ENCODE measurements at places on chromosomes 11 and 22.

DNA sequence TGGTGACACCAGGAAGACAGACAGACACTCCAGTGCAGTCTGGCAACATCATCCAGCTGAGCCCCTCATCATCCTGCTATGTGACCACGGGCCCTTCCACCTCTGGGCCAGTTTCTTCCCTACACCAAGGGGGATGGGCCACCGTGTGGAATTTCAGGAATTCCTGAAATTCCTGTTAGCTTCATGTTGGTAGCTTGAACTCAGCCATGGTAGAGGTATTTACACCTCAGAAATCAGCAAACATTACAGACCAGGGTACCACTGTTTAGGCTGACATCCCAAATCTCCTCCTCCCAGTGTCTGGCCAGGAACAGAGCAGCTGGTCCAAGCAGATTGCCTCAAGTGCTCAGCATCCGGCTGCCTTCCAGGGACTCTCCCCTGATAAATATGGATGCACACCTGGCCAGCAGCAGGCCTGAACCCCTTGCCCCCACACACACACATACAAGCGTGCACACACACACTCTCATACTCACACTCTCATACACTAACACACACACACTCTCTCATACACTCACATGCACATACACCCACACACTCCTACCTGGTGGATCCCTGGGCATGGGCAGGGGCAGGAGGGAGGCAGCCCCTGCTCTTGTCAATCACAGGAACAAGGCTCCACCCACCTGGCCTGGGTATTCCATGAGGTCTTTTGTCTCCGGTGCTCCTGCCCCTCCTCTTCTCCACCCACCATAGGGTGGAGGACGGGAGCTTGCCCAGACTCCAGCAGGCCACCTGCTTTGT lies 85.2 kb downstream of the BUD13 start:
- no peak for DNase-seq

GRCh38 chr11:1708716-1709115 lies 11.7 kb downstream of the KRTAP5-6 start:
- DNase-seq = no peak

GRCh38 chr11:61056981-61057380 lies 45.3 kb upstream of the CD5 start:
- DNase-seq = no peak

- no peak for DNase-seq
These were observed 6.9 kb upstream of the NAA40 start for GRCh38 chr11:63931876-63932275.

Data from lower leg skin (tissue), 4 donors.